Activated CD4-positive, alpha-beta memory T cell treated with anti-CD3 and anti-CD28 coated beads, Interleukin-2, amount 10 ng/mL, durations not matched to agents 7 days and 5 days (primary cell): ENCODE measurements at places on chromosomes 11 and 22. TPM values are rescaled to one million over a fixed set of nuclear protein-coding genes. Genes with fewer than 3 reads are reported as not detected.

DNA sequence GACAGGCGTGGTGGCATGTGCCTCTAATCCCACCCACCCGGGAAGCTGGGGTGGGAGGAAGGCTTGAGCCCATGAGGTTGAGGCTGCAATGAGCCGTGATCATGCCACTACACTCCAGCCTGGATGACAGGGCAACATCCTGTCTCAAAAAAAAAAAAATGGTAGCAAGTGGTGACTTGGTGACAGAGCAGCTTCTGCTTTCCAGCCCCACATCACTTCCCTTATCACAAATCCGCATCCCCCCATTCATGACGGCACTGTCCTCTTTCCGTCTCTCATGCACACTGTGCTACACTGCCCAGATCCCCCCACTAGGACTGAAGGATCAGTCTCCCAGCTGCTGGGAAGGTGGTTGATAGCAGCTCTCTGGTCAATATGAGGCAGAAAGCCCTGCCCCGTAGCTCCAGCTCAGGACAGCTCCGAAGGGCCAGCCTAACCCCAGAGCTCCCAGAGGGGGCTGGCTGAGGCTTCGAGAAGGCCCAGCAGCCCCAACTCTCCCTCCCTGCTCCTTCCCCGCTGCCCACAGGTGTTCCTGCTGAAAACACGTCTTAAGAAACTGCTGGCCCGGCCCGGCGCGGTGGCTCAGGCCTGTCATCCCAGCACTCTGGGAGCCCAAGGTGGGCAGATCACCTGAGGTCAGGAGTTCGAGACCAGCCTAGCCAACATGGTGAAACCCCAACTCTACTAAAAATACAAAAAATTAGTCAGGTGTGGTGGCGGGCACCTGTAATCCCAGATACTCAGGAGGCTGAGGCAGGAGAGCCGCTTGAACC is 15.9 kb downstream of the PGA5 start:
- no peak for DNase-seq

GRCh38 chr11:113942256-113942655 is 32.7 kb upstream of the HTR3A start:
- no peak for DNase-seq

GRCh38 chr11:20097319-20098221 is 62.7 kb downstream of the DBX1 start:
- no peak for DNase-seq

- peak; percentile 61 for DNase-seq
Measured at GRCh38 chr11:832529-833113, at the start of gene CD151. Gene CD151, plus strand, starts transcription at chr11:832952. Its CDS starts 3,118 bp downstream, at chr11:836070.

- DNase-seq = no peak
Measured at GRCh38 chr11:75878933-75879332, 63.9 kb downstream of the UVRAG start.

- DNase-seq = no peak
Measured at GRCh38 chr11:10926801-10927211, 69.0 kb upstream of the ZBED5 start.

GRCh38 chr22:35528927-35529326 is 11.7 kb upstream of the RASD2 start:
- DNase-seq = no peak

The PRRG4 gene
- total RNA-seq = 0.53 TPM
